ENCODE measurements at places on chromosomes 1 and 21.

- no peak for DNase-seq
These were observed 4.1 kb downstream of the UQCRHL start for GRCh38 chr1:15803380-15803779.

- no peak for DNase-seq
These were observed 1.8 kb upstream of the CHML start for GRCh38 chr1:241641773-241642592.

GRCh38 chr1:11037740-11038182 lies 9.3 kb downstream of the MASP2 start:
- DNase-seq: no peak

DNA sequence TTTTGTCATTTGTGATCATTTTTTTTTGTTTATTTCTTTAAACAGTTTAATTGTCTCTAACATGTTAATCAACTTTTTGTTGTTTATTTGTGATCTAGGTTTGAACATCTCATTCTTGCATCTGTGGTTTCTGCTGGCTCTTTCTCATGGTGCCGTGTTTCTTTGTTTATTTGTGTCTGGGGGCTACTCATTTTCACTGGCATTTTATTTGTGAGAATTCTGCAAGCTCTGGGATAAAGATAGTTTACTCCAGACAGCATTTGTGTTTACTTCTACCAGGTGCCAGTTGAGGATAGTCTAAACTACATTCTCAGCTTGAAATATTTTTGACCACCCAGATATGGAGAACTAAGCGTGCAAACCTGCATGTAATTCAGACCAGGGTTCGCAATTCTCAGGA lies 508.6 kb downstream of the KIF26B start:
- DNase-seq: no peak

DNA sequence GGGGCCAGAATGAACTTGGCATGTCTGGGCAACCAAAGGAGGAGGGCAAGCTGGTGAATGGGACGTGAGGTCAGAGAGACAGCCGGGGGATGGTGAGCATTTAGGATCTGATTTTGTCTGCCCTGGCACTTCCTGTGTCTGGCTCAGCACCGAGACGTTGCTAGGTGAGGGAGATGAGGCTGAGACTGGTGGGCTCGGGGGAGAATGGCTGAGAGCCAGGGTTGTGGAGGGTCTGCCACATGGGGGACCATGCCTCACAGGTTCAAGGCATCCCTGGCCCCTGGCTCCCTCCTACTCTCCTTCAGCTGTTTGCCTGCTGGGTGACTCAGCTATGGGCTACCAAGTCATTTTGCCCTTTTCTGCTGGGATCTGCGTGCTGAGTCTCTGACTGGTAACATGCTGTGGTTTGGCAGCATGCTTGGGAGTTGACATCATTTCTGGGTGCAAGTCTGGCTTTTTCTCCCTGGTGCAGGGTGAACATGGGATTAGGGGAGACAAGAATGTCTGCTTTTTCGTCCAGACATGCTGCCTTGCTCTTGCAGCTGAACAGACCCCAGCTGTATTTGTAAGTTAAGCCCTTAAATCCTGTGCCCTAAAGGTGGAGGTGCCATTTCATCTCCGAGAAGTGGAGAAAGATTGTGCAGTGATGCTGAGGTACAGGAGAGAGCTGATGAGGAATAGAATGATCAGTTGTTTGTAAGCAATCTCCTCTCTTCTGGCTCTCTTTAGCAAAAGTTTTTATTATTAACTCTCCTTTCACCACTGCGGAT lies 17.6 kb downstream of the GALNT2 start:
- DNase-seq: no peak

DNA sequence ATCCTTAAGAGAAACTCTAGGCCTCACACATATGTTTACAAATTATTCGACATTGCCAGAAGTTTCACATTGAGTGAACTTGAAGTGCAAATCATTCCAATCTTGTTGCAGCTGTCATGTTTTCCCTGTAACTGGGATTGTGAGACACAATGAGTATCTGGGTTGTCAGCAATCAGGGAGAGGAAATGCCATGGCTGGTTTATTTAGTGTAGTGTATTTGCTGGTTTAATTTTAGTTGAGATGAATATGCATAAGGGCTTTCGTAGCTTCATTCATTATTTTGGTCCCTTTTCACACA lies 54.2 kb upstream of the USP1 start:
- no peak for DNase-seq

GRCh38 chr1:225944387-225944786 lies 3.4 kb upstream of the LEFTY2 start:
- DNase-seq: no peak

- no peak for DNase-seq
These were observed 3.3 kb downstream of the B3GALT2 start for GRCh38 chr1:193183019-193183627.

- DNase-seq: no peak
These were observed 2.0 kb downstream of the OPRD1 start for GRCh38 chr1:28813931-28814465.

GRCh38 chr1:87766737-87767136 lies 438.1 kb downstream of the LMO4 start:
- DNase-seq: no peak

GRCh38 chr1:99590578-99591209 lies 55.2 kb upstream of the PALMD start:
- no peak for DNase-seq

- no peak for DNase-seq
These were observed 68.8 kb upstream of the RGS1 start for GRCh38 chr1:192506741-192507155.

GRCh38 chr1:22838965-22839364 lies 128.3 kb downstream of the EPHB2 start:
- no peak for DNase-seq

- DNase-seq: no peak
These were observed 97.3 kb downstream of the USH2A start for GRCh38 chr1:216325946-216326345.

- DNase-seq: no peak
These were observed 53.3 kb upstream of the FGGY start for GRCh38 chr1:59243550-59243949.

DNA sequence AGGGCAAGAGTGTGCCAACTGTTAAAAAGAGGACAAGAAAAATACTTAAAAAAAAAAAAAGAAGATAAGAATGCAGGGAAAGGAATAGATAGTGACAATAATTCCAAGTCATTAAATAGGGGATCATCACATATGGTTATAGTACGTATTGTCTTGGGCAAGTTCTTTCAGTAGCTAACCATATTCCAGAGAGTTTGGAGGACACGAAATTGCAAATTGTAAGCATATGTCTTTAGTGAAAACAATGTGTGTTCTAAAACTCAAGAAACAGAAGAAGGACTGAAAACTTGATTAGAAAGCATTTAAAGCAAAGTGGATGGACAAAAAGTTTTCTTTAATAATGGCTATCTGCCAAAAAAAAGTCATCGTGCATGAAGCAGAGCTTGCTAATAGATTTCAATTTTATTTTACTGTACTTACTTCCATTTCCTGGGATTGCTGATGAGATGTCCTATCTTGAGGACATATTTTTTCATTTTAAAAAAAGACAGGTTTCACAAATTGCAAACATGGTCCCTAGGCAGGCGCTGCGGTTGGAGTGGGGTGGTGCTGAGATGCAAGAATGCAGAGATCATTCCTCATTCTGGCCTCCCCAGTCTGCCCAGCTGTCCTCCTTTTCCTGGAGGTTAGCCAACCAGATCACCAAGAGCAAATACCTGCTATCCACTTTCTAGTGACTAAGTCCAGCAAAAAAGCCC lies 11.9 kb downstream of the TSPAN2 start:
- no peak for DNase-seq

GRCh38 chr1:228798548-228798947 lies 63.3 kb downstream of the RHOU start:
- no peak for DNase-seq

GRCh38 chr1:36768486-36769178 lies 265.7 kb downstream of the GRIK3 start:
- no peak for DNase-seq

DNA sequence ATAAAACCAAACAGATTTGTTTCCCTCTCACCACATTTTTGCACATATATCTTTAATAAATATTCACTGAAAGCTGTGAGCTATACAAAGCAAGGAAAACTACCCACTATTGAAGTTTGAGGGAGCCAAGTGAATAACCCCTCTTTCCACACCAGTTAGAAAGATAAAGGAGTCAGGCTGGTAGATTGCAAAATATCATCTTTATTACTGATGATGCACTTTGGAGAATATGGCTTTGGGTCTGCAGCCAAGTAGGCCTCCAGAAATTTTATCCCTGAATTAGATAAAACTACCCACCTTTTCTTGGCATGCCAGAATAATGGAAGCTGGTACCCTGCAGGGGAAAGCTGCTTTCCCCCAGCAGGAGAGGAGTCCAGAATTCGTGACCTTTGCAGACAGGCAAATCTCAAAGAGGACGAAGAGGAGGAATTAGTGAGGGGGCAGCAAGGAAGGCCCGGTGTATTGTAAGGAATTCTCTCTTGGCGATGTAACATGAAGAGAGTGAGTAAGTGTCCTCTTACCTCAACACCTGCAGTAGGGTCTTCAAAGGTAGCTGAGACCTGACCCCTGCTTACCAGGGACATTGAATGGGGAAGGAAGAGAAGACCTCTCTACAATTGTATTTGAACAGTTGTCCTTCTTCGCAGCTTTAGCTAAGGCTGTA lies 84.7 kb downstream of the LRRC8D start:
- no peak for DNase-seq

- no peak for DNase-seq
These were observed 17.2 kb downstream of the NFYC start for GRCh38 chr1:40708750-40709099.

DNA sequence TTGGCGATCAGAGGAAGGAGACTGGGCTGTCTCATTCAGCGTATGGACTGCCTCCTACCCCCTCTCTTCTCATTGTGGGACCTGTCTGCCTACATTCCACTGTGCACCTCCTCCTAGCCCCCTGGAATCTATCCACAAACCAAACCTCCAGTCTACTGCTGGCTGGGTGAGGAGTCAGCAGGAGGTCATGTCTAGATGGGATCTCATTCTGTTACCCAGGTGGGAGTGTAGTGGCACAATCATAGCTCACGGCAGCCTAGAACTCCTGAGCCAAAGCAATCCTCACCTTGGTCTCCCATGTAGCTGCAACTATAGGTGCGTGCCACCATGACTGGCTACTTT lies 18.0 kb upstream of the TTC22 start:
- DNase-seq: no peak

- DNase-seq: no peak
These were observed 46.2 kb downstream of the DYRK1A start for GRCh38 chr21:37412603-37413360.

- DNase-seq: no peak
These were observed 21.3 kb downstream of the SLC9C2 start for GRCh38 chr1:173581383-173582079.

GRCh38 chr1:19511116-19511515 lies 25.8 kb upstream of the CAPZB start:
- no peak for DNase-seq

- no peak for DNase-seq
These were observed 76.5 kb upstream of the CTTNBP2NL start for GRCh38 chr1:112319371-112320040.

- DNase-seq: no peak
These were observed 16.2 kb downstream of the INSRR start for GRCh38 chr1:156842618-156843300.

- no peak for DNase-seq
These were observed 214.2 kb downstream of the RERE start for GRCh38 chr1:8603220-8603616.

- no peak for DNase-seq
These were observed 780 bp downstream of the YTHDF2 start for GRCh38 chr1:28737307-28738132.

Data from cortex of kidney (tissue), 1 donor.